GM04504 (cell line): ENCODE measurements at places on chromosomes 1 and 21.

DNA sequence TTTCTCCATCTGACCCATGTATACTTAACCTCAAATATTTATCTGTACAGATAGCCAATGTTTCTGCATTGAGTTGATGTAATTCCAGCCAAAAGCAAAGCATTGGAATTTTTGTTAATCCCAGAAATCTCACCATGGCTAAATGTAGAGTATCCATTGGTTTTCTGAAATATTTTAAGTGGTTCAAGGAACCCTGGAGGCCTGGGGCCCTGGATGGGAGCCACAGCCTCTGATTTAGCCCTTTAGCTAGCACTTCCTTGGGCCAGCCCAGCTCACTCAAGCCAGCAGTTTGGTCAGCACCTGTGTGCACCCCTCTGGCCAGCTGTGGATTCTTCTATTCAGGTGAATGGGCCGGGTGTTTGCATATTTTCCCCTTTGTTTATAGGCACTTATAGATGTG lies 18.8 kb upstream of the EPS8L3 start:
- DNase-seq: no peak

GRCh38 chr1:113784104-113784779 lies 25.0 kb upstream of the PHTF1 start:
- no peak for DNase-seq

DNA sequence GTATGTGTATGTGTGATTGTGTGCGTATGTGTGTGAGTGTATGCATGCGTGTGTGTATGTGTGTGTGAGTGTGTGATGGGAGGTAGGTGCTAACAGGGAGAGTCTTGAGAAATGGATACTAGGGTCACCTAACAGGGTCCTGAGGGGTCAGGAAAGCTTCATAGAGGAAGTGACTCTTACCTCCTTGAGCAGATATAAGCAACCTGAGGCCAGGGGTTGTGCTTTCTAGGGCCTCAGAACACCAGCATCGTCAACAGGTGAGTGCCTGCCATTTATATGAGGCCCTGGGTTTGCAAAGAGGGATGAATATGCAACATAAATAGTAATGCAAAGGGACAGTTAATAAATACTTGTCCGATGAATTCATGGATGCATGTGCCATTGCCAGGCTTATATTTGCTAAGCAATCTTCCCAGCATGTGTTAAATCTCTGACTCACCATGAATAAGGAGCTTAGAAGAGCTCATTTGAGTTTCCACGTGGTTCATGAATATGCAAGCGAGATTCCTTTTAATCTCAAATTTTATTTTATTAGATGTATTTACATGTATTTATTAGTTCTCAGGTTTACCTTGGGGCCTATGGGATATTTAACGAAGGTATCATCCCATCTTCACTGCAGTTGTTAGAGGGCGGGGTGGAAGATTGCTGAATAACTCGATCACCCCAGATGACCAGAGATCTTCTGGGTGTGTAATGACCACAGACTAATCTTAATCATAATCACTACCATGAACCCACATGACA lies 438.3 kb downstream of the CAMTA1 start:
- peak; percentile 77 for DNase-seq

GRCh38 chr1:180997843-180998504 lies 24.7 kb downstream of the STX6 start:
- DNase-seq: no peak

DNA sequence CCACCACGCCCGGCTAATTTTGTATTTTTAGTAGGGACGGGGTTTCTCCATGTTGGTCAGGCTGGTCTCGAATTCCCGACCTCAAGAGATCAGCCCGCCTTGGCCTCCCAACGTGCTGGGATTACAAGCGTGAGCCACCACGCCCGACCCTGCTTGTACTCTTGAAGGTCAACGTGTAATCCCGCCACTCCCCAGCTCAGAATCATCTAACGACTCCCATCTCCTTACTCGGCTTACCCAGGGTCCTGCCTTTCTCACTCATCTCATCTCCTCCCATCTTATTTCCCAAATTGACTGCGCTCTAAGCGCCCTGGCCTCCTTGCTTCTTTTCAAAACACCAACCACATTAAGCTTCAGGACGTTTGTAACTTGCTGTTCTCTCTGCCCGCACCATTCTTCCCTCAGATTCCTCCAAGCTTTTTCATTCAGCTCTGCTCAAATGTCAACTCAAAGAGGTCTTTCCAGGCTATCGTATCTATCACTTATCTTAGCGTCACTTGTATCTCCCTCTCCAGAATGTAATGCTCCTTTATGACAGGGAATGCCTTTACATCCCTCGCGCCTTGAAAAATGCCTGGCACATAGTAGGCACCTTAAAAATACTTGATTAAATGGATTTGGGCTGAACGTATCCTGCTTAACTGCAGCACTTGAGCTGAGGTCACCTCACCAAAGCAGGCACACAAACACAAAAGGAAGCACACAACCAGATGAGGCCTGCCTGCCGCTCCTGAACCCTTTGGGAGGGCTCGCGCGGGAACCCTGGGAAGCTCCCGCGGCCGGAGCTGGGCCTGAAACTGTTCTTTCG lies 1.4 kb upstream of the USP1 start:
- no peak for DNase-seq

DNA sequence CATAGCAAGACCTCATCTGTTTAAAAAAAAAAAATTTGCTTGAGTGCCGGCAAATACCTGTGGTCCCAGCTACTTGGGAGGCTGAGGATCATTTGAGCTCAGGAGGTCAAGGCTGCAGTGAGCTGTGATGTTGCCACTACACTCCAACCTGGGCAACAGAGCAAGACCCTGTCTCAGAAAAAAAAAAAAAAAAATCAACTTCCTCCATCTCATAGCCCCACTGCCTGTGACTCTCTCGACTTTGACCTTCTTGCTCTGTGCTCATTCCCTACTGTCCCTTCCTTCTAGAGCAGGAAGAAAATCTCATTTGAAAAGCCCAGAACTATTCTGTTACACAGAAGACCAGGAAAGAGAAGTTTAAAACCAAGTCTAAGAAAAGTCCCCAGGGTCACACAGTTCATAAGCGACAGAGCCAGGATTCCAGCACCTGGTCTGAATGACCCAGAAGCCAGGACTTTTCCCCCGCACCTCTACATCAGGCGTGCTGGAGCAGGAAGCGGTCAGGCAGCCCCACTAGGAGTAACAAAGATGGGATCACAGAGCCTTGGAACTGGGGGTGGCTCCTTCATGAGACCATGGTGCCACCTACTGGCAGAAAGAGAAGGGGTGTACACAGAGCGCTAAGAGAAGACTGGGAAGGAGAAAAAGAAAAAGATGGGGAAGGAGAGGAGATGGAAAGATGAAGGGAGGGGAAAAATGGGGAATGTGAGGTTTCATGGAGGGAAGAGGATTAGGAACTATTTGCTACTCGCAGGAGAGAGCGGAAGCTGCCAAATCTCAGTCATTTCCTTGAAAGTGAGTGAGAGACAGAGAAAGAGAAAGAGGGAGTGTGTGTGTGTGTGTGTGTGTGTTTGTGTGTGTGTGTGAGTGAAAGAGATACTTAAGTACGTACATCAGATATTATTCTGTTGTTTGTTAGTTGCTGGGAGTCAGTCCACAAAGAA lies 3.1 kb upstream of the P3R3URF start:
- peak; percentile 73 for DNase-seq

- no peak for DNase-seq
Measured at GRCh38 chr1:183206538-183207122, 20.6 kb downstream of the LAMC2 start.

- DNase-seq: no peak
Measured at GRCh38 chr1:192263436-192263835, 53.4 kb upstream of the RGS21 start.

DNA sequence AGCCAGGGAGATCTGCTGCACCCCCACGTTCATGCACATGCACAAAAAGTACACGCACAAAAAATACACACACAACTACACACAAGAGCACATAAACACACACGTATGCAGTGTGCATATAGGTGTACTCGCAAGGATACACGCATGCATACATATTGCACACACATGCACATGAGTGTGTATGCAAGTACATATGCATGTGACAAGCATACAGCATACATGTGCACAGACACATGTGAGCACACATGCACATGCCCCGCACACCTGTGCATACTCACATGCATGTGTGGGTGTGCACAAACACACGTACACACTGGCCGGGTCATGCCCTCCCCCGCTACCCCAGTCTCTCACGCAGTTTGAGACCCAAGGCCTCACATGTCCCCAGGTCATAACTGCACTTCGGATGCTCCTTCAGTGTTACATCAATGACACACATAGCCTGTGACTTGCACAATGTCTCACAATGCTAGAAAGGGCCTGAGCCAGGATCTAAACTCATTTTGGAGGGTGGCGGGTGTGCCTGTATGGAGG lies 52.6 kb downstream of the FOXO6 start:
- no peak for DNase-seq

DNA sequence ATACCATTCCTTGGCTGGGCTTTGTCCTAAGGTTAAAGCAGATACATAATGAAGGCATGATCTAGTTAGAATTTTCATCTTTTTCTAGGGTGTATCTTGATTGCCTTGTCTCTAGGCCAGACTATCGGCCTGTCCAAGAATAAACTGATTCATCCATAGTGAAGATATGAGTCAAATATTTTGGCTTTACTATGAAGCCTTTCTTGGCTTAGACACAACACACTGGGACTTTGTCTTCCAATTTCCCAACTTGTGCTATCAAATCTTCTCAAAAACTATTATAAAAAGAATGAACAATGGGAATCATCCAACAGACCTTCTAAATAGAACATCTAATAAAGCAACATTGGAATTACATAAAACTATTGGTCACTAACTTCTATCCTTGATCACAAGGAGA lies 64.8 kb downstream of the WARS2 start:
- peak; percentile 53 for DNase-seq

DNA sequence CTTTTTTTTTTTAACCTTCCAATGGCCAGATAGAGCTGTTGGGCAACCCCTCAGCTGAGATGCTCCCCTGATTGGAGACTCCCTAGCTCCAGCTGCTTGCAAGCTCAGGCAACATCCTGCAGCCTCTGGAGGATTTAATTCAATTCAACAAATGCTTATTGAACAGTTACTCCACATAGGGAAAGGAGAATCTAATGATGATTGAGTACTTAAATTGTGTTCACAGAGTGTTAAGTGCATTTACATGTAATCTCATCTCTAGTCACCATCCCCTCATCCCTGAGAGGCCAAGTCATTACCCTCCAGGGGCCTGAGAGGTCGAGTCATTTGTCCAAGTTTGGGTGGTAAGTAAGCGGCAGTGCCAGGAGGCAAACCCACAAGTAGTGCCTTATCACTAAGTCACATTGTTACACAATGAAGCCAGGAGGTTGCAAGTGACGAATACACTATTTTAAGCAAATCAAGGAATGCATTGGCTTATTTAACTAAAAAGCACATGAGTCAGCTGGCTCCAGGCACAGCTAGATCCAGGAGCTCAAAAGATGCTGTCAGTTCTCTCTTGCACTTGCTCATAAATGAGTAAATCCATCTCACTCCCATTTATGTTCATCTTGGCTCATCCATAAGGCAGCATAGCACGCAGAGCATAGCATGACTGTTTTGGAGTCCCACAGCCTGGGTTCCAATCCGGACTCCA lies 64.3 kb downstream of the OPTC start:
- peak; percentile 98 for DNase-seq

DNA sequence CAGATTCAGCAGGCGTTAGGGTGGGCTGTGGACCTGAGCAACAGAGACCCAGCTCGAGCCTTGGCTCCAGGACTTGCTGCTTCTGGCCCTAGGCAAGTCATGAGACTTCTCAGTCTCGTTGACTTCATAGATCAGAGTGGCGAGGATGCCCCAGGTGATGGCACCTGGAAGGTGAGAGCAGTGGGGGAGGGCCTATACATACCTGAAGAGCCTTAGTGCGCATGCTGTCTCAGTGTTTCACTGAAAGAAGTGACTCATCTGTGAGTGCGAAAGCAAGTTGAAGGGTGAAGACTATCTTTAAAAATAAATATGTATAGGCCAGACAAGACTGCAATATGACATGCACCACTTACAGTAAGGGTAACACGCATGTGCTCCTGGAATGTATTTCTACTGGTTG lies 10.1 kb downstream of the PLEKHA6 start:
- DNase-seq: no peak

GRCh38 chr1:30786264-30786991 lies 28.9 kb upstream of the LAPTM5 start:
- DNase-seq: no peak

GRCh38 chr1:30255111-30255724 lies 468.2 kb downstream of the MATN1 start:
- DNase-seq: no peak

GRCh38 chr21:44800971-44801467 lies 601 bp downstream of the UBE2G2 start:
- no peak for DNase-seq

- no peak for DNase-seq
Measured at GRCh38 chr1:39958403-39959200, 3.7 kb downstream of the MFSD2A start.

GRCh38 chr1:15431571-15431948 lies 6.7 kb upstream of the CTRC start:
- DNase-seq: no peak

DNA sequence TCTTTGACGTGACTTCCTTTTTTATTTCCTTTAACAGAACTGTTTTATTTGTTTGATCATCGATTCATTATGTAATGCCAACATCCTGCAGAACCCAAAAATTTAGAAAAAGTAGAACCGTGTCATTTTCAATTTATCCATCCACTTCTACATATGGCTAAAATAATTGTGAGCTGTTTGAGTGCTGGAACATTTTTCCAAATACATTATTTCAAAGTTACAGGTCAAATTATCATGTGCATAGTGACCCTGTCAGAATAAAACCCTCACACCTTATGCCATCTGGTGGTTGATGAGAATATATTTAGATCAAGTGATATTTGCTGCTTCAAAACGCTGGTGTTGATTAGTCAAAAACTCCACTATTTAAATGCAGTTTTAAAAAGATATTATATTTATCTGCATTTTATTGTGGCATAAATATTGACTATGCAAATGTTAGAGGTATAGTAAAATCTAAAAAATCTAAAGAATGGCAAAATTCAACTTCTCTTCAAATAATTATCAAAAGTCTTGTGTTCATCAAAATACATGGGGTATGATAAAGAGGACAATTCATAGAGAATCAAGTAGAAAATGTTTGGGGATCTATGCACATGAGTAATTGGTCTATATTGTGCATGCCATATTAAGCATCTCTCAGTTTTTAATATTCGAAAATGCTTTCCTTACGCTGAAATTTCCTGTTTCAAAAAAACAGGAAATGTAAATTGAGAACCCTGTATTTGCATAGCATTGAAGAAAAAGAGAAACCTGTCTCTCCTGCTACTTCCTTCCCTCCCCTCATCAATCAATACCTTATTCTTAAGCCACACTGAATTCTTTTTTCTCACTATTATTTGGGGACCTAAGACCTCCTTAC lies 39.7 kb downstream of the UBE2U start:
- DNase-seq: peak; percentile 4

DNA sequence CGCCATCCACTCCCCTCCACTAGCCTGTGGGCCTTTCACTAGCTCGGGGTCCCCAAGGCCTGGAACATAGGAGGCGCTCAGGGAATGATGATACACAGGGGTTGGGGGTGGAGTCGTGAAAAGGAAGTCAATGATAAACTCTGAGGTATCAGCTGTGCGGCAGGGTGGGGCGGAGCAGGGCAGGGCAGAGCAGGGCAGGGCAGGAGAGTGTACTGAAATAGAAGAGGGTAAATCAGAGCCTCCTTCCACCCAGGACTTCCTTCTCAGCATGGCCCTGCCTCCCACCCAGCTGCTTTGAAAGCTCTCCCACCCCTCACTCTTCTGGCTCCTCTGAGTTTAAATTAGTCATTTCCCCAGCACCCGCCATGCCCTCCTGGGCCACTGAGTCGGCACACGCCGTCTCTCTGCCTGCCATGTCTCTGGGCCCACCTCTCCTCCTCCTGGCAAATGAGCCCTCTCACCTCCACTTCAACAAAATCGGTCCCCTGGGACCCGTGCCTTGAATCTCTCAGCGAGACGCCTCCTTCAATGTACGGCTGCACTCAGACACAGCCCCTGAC lies 16.9 kb downstream of the CAPZB start:
- no peak for DNase-seq

- DNase-seq: no peak
Measured at GRCh38 chr1:4086085-4086850, 186.2 kb upstream of the C1orf174 start.
